ENCODE measurements at places on chromosomes 12 and 14.

DNA sequence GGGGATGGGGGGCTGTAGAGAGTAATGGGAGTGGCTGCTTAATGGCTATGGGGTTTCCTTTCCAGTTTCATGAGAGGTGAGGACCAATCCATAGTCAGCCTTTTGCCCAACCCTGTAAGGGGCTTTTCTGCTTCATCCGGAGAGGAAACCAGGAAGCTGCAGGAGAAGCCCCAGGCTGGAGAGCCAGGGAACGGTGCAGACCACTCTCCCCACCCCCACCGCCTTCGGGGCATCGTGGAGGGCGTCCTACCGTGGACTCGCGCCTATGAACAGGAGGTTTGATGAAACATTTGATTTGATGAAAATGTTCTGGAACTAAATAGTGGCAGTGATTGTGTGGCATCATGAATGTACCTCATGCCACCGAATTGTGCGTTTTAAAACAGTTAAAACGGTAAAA, 204.3 kb upstream of the DIO3 start:
- no peak for DNase-seq

DNA sequence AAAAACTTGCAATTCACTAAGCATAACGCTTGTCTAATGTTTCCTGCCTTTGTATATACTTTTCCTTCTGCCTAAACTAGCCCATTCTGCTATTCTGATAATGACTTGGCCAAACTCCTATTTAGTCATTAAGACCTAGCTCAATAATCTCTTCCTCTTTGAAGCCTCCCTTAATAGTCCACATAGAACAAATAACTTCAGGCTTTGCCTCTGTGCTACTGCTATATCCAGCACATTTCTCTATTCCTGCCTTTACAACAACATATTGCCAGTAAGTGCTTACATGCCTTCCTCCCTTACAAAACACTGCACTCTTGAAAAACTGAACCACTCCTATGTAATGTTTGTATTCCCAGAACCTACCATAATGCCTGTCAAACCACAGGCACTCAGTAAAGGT, 13.8 kb downstream of the PRICKLE1 start:
- DNase-seq: no peak

- no peak for DNase-seq
Measured at GRCh38 chr12:130978785-130979184, 25.1 kb downstream of the ADGRD1 start.

DNA sequence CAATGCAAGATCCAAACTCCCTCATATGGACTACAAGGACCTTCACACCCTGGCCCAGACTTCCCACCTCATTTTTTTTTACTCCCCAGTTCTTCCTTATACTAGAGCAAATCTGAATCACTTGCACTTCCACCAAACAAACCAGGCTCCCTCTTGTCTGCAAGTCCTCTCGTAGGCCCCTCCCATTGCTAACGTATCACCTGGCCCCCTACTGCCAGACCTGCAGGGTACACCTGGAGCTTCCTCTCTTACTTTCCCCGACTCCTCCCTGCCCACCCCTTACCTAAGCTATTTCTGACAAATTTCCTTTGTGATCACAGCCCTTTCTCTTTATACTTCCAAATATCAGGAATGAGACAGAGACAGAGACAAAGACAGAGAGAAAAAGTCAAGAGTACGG, 463.9 kb downstream of the GALC start:
- DNase-seq: no peak
